Glutamatergic neuron (in vitro differentiated cells): ENCODE measurements at places on chromosomes 1 and 21. TPM values are rescaled to one million over a fixed set of nuclear protein-coding genes. Genes with fewer than 3 reads are reported as not detected.

The IL24 gene
- not detected for total RNA-seq

The SHISA4 gene
- total RNA-seq, result 2.9 TPM

DNA sequence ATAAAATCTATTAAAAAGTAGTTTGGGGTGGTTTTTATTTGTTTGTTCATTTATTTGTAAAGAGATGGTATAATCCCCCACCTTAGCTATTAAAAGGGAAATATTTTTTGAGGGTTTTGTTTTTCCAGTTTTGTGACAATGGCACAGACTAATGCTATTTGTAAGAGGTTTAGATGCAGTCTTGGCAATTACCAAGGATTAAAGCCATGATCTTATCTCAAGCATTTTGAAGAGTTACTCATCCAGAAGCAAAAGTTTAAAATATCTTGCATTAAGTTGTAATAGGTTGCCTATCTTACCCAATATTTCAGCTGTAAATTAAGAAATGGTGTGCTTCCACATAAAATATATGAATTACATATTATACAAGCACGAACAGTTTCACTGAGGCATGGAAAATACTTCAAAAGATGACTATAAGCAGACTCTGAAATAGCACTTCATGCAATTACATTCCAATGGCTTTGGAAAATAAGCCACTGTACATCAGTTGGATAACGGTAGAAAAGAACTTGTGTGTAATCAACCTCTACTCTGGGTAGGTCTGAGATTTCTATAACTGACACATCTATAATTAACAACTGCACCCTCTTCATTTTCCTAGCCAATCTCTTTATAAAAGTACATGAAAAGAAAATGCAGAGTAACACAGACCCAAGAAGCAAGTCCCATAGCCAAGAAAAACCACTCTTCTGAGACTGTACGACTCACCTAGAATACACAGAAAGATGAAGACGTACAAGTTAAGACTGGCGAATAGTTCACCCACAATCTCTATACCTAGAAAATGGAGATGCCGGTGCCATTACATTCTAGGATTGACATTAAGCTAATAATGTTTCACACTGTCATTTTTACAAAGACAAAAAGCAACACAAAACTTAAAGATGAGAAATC is 95.2 kb downstream of the PTPN14 start:
- peaks cover 12% of the 10 kb centered on the region for H3K4me1 ChIP-seq
- no peak overlapping the region for H3K4me3 ChIP-seq
- H3K27me3 ChIP-seq, result no peaks in the 10 kb centered on the region
- H3K36me3 ChIP-seq, result no peaks in the 10 kb centered on the region
- DNase-seq, result no peak
- H3K27ac ChIP-seq, result no peak overlapping the region

The DNAJC11 gene
- 74.1 TPM for total RNA-seq

The CADM3 gene
- total RNA-seq, result 165 TPM

DNA sequence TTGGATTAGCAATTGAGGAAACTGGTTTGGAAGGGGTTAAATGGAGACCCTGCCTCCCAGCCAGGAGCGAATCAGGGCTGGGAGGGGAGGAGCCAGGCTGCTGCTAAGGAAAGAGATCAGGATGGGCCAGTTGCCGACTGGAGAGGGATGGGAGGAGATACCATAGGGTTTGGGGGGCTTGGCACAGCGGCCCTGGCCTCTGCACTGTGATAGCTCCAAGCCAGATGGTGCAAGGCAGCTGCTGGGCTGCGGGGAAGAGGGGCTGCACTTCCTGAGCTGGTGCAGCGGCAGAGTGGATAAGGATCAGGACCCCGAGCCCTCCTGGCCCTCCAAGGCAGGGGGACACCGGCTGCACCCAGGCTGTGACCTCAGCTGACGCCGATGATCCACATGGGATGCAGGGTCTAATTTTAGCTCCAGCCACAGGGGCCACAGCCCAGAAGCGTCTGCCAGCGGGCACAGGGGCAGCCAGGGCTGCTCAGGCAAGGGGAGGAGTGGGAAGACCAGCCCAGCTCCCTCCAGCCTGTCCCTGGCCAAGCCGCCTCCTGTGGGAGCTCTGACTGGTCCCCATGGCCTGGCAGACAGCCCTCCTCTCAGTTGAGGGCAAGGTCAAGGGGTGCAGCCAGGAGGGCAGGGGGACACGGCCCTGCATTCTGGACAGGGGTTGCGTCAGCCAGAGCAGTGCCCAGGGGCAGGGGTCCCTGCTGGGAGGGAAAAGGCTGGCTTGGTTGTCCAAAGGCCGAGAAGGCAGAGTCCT is at the start of gene EXTL1:
TSS of gene EXTL1 (plus strand) at position 129 of the 757 bp plus-strand sequence. CDS start 872 bp downstream, outside the sequence.
- peak within 1 kb of the TSS; percentile 96 for H3K4me3 ChIP-seq
- H3K36me3 ChIP-seq, result no peaks in the 10 kb centered on the region
- peak; percentile 80 for DNase-seq
- peak within 1 kb of the TSS; percentile 96 for H3K27ac ChIP-seq
- H3K4me1 ChIP-seq, result peaks cover 19% of the 10 kb centered on the region

GRCh38 chr1:208083715-208084085 is 160.5 kb downstream of the PLXNA2 start:
- peaks cover 44% of the 10 kb centered on the region for H3K4me1 ChIP-seq
- H3K27ac ChIP-seq, result no peak overlapping the region
- no peaks in the 10 kb centered on the region for H3K36me3 ChIP-seq
- no peak for DNase-seq
- no peak overlapping the region for H3K4me3 ChIP-seq
- H3K27me3 ChIP-seq, result peaks cover 3% of the 10 kb centered on the region

DNA sequence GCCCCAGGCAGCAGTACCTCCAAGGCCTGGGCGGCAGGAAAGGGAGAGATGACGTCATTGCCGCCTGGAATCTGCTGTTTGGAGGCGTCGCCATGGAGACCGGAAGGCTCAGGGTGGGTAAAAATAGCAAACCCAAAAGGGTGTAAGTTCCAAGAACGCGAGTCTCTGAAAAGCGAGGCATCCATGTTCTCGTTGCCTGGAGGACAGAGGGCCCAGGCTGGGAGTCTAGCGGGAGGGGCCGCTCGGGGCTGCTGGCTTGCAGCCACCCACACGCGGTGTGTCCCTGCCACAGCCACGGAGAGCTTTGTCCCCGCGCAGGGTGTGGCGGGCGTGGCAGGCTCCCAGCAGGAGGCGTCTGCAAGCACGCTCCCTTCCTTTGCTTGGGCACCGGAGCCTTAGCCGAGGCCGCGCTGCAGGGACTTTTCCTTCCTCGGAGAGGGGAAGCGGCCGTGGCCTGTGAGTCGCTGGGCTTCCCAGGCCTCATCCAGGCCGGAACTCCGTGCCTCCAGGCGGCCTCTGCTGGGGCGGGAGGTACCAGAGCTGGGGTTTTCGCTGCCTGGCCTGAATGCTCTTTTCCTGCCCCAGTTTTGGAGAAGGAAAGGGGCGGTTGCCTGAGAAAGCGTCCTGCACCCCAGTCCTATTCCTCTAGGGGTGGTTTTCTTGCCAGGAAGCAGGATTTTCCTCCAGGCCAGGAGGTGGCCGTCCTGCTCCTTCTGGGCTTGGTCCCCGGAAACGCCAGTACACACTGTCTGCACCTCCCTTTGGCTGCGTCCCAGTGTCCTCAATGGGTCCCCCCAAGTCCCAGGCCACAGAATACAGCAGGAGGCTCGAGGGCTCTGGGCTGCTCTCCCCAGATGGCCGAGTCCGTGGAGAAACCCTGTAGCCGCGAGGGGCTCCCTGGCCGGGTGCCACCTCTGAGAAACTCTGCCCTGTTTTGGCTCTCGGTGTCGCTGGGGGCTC is 15.3 kb upstream of the SKI start:
- peaks cover 2% of the 10 kb centered on the region for H3K27me3 ChIP-seq
- H3K36me3 ChIP-seq, result no peaks in the 10 kb centered on the region
- peak; percentile 80 for DNase-seq
- H3K4me1 ChIP-seq, result peaks cover 8% of the 10 kb centered on the region

The PTGFR gene
- total RNA-seq, result not detected

DNA sequence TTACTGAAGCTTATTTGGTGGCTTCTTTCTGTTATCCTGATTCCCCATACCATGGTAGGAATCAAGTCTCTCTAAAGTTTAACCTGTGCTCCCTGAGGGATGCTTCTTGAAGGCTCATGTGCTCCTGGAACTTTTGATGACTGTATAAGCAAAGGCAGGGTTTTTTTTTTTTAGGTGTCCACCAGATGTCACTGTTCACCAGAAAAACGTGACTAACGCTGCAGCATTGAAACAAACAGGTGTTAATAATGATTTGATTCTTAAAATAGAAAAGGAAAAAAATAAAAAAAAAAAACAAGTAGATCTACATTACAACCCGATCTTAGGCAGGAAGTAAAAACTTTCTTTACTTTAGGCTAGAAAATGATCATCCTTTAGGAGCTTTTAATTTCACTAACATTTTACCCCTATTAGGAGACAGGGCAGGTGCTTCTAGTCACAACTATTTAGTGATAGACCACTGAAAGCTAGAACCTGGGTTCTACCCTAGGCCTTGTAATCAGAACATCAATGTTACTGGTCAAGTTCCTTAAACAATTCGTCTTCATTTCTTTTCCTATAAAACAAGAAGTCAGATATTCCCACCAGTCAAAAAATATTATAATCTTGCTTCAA is 223.0 kb downstream of the PLA2G4A start:
- peaks cover 3% of the 10 kb centered on the region for H3K27me3 ChIP-seq
- H3K36me3 ChIP-seq, result no peaks in the 10 kb centered on the region
- peaks cover 8% of the 10 kb centered on the region for H3K4me1 ChIP-seq
- H3K27ac ChIP-seq, result no peak overlapping the region
- no peak for DNase-seq

- H3K4me1 ChIP-seq, result no peaks in the 10 kb centered on the region
- no peak for DNase-seq
- H3K27me3 ChIP-seq, result no peaks in the 10 kb centered on the region
- H3K27ac ChIP-seq, result no peak overlapping the region
- H3K4me3 ChIP-seq, result no peak overlapping the region
- H3K36me3 ChIP-seq, result no peaks in the 10 kb centered on the region
Observed at GRCh38 chr1:79079770-79080169, 73.2 kb upstream of the ADGRL4 start.

DNA sequence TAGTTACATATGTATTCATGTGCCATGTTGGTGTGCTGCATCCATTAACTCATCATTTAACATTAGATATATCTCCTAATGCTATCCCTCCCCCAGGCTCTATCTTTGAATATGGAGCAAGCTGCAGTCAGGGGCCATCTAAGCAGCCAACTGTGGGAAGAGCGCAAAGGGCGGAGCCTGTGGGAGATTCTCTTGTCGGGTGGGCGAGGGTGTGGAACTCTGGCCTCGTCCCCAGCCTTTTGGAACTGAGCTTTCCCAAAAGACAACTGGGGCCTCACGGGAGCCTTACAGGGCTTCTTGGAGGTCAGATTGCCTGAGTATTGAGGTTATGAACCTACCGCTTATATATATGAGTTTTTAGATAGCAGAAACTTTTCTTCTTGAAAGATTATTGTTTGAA is 117.2 kb downstream of the HHAT start:
- no peak for DNase-seq
- H3K36me3 ChIP-seq, result no peaks in the 10 kb centered on the region
- H3K27ac ChIP-seq, result no peak overlapping the region
- no peak overlapping the region for H3K4me3 ChIP-seq
- peaks cover 2% of the 10 kb centered on the region for H3K4me1 ChIP-seq
- peaks cover 3% of the 10 kb centered on the region for H3K27me3 ChIP-seq

DNA sequence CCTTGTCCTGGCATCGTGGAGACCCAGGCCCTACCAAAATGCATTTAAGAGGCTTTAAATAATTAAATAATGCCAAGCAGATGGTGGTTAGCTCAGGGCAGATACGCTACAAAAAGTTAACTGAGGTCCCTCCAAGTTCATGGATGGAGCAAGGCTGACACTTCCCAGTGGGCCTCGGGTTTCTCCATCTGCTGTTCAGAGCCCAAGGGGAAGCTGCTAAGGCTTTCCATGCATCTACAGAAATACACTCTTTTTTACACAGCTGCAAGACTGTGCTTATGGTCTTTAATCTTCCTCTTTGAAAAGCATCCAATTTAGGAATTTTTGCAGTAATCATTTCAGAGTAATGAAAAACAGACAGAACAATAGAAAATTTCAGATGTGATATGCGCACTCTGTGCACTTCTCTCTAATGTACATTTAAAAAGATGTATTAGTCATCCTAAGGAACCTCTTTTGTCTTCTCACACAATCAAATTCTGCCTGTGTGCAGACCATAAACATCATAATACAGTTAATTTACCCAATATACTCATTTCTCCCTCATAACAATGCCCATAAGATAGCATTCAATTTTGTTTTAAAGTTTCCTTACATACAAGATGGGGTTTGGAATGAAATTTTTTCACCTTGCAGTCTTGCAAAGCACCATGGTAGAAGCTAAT is 173.2 kb upstream of the ATP1B1 start:
- H3K27ac ChIP-seq, result no peak overlapping the region
- no peaks in the 10 kb centered on the region for H3K4me1 ChIP-seq
- no peaks in the 10 kb centered on the region for H3K27me3 ChIP-seq
- no peaks in the 10 kb centered on the region for H3K36me3 ChIP-seq
- H3K4me3 ChIP-seq, result no peak overlapping the region

The C1orf116 gene
- not detected for total RNA-seq

- no peaks in the 10 kb centered on the region for H3K36me3 ChIP-seq
- no peak overlapping the region for H3K4me3 ChIP-seq
- H3K27me3 ChIP-seq, result no peaks in the 10 kb centered on the region
- no peak for DNase-seq
- no peak overlapping the region for H3K27ac ChIP-seq
Observed at GRCh38 chr1:200139661-200140250, 112.2 kb downstream of the NR5A2 start.

- no peak overlapping the region for H3K27ac ChIP-seq
- no peaks in the 10 kb centered on the region for H3K36me3 ChIP-seq
- H3K4me3 ChIP-seq, result no peak overlapping the region
- H3K27me3 ChIP-seq, result no peaks in the 10 kb centered on the region
Observed at GRCh38 chr1:230930986-230931385, 47.7 kb downstream of the TTC13 start.

DNA sequence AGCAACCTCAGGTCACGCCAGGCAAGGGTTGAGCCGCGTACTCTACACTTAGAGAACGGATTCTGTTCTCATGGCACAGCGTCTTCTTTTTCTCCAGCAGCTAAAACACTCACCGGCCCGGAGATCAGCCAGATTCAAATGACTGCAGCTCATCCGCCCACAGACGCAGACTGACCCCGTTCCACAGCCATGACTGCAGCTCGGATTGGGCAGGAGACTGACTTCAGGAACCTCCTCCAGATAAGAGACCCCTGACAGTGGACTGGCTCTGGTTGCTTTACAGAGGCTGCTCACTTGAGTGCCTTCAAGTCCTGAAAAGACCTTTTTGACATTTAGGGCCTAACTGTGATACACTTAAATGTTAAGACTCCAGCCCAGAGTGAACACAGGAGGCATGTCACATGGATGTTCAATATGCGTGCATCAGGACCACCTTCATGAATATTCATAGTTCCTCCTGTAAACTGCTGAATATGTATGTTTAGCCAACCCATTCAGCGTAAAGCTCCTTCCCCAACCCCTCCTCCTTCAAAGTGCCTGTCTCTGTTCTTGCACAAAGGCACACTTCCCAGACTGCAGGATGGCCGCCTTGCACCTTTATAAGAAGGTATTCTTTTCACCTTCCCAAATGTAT is 42.6 kb downstream of the BACE2 start:
- peaks cover 9% of the 10 kb centered on the region for H3K4me1 ChIP-seq
- DNase-seq, result no peak
- peaks cover 3% of the 10 kb centered on the region for H3K27me3 ChIP-seq

DNA sequence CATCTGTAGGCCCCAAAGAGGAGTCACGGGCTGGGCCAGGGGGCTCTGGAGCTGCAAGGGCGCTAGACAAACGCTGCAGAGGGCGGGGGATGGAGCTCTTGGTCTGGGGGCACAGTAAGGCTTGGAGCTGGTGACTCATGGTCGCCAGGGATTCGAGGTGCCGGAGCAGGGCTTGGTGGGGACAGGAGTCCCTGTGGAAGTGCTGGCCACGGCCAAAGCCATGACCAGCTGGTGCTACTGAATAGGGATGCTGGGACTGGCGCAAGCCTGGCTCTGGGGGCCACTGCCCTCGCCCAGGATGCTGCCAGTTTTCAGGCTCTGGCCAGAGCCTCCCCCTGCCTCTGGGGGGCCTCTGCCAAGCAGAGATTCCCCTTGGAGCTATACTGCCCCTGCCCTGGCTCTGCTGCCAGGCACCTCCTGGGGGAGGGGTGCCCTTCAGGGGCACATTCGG is 25.2 kb downstream of the SPOCD1 start:
- peaks cover 6% of the 10 kb centered on the region for H3K27me3 ChIP-seq
- no peaks in the 10 kb centered on the region for H3K36me3 ChIP-seq
- H3K4me1 ChIP-seq, result peaks cover 2% of the 10 kb centered on the region
